ENCODE measurements at places on chromosomes 12 and 14.
A peak's percentile ranks its signal among the peaks of the same experiment; 100 is the strongest.

- no peak for DNase-seq
These were observed 17.0 kb downstream of the NOC4L start for GRCh38 chr12:132161036-132161781.

DNA sequence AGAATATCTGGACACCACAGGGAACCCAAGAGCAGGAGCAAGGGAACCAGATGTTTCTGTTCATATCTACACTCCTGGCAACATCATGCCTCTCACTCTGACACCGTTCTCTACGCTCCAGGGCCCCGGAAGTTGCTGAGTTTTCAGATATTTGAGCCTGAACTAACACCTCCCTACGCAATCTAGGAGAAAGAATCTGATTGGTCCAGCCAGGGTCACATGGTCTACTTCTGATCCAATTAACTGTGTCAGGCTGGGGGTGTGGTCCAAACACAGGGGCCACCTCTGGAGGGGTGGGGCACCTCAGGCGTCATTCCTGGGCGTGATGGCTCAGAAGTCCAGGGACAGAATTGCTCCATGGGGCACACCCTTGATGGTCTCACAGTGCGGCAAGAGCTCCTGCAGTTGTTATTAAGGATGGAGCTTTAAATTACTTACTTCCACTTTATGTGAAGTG lies 165.5 kb downstream of the PTPN11 start:
- no peak for DNase-seq

- DNase-seq = no peak
These were observed 255.3 kb downstream of the AEBP2 start for GRCh38 chr12:19694627-19695026.

DNA sequence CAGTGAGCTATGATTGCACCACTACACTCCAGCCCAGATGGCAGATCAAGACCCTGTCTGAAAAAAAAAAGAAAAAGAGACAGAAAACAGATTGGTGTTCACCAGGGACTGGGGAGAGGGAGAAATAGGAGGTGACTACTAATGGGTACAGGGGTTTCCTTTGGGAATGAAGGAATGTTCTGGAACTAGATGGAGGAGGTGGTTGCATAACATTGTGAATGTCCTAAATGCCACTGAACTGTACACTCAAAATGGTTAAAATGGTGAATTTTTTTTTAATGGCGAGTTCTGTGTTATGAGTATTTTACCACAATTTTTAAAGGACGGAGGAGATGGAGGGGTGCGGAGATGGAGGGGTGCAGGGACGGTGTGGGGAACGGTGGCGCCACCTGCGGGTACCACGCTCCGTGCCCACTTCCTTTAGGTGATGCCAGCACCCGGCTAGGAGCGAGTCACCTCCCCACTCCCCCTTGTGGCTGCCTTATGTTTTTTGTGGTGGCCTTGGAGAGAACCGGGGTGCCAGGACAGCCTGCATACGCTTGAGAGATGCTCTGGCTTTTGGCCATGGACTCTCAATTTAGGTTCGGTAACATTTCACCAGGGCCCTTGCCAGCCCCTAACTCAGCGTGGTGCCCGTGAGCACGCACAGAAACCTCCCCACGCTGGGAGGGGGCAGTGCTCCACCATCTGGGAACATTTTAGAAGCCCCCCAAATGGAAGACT lies 16.1 kb downstream of the UBC start:
- peak; percentile 65 for DNase-seq

GRCh38 chr12:105457026-105457425 lies 126.5 kb downstream of the C12orf75 start:
- no peak for DNase-seq

DNA sequence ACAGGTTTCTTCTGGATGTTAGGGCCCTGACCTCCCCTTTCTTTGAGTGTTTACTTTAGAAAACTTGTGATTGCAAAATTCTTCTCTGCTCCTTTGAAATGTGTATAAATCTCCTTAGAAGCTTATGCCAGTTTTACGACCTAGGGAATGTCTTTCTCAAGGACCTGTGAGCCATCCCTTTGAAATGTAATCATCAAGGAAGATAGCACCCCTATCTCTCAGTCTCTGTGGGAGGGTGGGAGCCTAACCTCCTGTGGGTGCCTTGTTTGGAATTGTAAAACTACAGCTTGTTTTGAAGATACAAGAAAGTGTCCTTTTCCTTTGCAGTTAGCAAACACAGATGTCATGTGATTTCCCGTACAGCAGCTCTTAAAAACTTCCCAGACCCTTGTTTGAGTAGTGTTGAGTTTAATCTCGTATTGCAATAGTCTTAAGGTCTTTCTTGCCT lies 3.3 kb downstream of the OR10AD1 start:
- DNase-seq = no peak

DNA sequence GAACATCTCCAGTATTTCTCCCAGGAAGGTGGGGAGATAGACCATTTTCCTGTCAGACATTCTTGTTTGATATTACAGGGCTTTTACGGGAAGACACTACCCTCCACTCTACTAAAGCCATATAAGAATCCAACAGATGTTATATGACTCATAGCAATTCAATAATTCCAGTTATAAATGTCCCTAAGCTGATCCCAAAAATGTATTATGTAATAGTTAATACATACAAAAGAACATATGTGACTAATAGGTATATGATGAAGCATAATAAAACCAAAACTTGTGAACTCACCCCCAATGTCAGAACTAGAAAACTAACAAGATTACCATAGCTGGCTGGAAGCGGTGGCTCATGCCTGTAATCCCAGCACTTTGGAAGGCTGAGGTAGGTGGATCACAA lies 84.2 kb downstream of the EFCAB11 start:
- no peak for DNase-seq

DNA sequence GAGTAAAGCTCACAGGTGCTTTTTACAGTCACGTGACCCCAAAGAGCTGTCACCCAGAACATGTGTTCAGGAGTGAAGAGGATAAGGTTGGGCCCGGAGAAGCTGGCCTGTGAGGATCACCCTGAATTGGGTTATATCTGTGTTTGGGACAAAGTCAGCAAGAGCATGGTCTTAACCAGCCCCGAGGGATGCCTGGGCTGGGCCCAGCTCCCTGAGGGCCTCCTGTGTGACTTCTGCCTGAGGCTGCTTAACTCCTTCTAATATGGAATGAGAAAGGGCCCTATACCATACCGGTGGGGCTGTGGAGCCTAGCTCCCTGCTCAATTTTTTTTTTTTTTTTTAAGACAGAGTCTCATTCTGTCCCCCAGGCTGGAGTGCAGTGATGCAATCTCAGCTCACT lies 2.5 kb downstream of the CDCA4 start:
- DNase-seq = peak; percentile 3

GRCh38 chr14:82084813-82085212 lies 551.2 kb upstream of the SEL1L start:
- DNase-seq = no peak

GRCh38 chr14:54591461-54591860 lies 24.5 kb downstream of the SAMD4A start:
- no peak for DNase-seq

- DNase-seq = no peak
These were observed 7.7 kb upstream of the LRRC23 start for GRCh38 chr12:6896846-6897435.

GRCh38 chr14:91373591-91374254 lies 43.9 kb downstream of the CCDC88C start:
- peak; percentile 85 for DNase-seq

DNA sequence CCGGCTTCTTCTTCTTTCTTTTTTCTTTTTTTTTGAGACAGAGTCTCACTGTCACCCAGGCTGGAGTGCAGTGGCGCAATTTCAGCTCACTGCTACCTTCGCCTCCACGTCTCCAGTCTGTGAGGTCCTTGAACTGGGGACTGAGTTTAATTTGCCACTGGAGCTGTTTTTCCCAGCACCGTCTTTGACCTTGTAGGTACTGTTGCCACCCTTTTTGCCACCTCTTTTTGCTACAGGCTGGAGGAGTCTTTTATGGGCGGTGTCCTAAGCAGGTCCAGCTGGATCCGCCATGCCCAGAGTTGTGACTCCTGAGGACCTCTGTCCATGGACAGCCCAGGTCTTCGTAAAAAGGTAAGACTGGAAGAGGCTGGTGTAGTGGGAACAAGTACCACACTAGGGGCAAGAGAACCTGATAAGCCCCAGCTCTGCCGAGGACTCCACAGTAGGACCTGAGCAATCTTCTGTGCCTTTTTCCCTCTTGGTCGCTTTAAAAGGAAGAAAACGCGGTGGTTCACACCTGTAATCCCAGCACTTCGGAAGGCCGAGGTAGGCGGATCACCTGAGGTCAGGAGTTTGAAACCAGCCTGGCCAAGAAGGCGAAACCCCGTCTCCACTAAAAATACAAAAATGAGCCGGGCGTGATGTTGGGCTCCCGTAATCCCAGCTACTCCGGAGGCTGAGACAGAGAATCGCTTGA lies 946 bp downstream of the RNU4-2 start:
- DNase-seq = no peak

DNA sequence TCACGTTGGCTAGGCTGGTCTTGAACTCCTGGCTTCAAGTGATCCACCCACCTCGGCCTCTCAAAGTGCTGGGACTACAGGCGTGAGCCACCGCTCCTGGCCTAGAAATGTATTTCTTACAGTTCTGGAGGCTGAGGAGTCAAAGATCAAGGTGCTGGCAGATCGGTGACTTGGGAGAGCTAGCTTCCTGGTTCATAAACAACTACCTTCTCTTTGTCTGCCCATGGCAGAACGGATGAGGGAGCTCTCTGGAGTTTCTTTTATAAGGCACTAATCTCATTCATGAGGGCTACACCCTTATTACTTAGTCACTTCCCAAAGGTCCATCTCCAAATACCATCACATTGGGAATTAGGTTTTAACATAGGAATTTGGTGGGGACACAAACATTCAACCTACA lies 38.9 kb downstream of the SLC17A8 start:
- no peak for DNase-seq

DNA sequence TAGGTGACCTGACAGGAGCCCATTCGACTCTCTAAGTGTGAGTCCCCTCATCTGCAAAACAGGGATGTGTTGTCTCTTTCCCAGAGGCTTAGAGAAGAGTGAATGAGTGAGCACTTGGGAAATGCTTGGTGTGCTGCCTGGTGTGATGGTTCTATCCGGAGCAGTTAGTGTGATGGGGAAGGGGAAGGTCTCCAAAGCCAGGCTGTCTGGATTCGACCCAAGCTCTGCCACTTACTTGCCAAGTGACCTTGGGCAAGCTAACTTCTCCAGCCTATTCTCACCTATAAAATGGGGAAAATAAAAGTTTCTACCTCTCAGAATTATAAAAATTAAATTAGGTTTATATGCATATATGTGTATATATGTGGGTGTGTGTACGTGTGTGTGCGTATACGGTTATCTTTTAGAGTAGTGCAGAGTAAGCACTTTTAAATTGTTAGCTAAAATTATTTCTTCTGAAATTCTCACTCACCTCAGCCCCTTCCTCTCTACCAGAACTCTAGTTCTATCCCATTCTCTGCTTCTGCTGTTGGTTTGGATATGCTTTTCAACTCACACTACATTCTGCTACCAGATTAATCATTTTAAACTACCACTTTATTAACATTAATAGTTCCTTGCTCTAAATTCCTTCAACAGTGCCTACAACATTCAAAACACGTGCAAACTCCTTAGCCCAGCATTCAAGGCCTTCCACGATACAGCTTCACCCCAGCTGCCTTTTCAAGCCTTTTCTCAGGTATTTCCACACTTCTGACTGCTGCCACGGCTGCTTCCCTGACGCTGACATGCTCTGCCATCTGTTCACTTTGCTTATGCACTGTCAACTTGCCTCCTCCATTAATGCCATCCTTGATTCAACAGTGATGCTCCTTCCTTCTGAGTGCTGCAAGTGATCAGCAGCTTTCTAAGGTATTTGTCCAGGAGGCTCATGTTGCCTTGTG lies 55.3 kb downstream of the DICER1 start:
- DNase-seq = no peak

GRCh38 chr12:77324416-77324762 lies 259.0 kb upstream of the E2F7 start:
- no peak for DNase-seq

DNA sequence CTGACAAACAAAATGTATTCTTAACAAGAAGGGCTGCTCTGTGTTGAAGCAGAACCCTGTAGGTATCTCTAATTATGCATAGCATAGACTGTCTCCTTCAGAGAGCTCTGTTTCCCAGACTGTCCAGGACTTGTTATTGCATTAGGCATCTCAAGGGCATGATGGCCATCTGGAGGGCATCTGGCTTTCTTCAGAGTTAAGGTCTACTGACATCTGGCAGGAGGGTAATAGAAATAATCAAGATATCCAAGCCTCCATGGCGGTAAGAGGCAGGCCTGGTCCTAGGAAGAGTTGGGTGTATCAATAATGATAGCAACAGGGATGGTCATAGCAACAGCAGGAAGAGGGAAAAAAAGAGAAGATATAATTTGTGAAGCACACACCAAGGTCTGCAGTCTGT lies 161.2 kb downstream of the TTC8 start:
- no peak for DNase-seq

- DNase-seq = no peak
These were observed 28.0 kb downstream of the CEP290 start for GRCh38 chr12:88113871-88114270.

DNA sequence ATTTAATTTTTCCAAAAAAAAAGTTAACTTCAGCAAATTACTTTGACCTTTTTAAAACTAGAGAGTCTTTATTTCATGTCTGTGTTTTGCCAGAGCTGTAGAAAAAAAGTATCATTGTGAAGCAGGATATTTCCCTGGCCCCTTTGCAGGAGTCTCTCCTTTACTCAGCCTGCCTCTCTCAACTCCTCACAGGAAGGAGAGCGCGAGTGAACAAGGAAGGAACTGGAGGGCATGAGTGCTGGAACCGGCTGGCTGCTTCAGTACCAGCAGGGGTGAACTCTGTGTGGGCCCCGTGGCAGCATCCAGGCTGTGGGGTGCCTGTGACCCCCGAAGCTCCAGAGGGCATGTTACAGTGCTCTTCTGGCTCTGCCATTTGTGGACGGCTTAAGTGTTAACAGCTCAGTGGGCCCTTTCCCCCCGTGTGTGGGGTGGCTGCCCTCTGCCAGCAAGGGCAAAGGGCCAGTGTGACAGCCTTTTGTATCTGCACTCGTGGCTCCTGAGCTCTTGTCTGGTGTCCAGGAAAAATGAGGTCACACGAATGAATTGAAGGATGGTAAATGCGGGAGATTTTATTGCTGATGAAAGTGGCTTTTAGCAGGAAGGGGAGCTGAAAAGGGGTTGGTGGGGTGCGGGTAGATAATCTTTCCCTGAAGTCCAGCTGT lies 76.6 kb upstream of the KCNH3 start:
- DNase-seq = no peak
